ENCODE measurements at places on chromosomes 6 and 20.

GRCh38 chr6:169813969-169814368 lies 62.5 kb downstream of the ERMARD start:
- DNase-seq = no peak

DNA sequence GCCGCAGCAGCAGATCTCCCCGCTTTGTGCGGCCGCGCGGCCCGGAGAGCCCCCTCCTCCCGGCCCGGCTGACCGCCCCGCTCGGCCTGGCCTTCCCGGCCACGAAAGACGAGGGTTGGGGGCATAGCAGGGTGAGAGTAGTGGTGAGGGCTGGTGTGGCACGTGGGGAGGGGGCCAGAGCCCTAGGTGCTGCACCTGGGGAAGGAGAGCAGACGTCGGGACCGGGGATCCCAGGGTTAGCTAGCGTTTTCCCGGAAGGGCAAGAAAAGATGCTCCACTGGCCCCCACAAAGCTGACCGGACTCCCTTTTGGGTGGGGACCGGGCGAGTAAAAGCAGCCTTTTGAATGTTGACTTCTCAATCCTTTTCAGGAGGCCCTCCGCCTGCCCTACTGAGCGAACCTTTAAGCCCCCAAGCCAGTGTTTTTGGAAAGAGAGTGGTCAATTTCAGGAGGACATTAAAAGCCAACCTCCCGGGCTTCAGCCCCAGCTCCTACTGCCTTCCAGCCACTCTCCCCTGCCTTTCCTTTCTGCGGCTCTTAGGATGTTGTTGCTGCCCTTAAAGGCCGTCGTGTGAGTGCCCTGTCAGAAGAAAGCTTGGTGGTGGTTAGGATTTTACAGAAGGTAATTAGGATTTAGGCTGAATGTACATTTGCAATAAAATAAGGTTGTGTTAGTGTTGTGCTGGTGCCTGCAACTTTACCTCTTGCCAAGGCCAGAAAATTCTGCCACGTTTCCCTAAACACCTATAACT lies 648 bp upstream of the BACH2 start:
- DNase-seq = no peak

DNA sequence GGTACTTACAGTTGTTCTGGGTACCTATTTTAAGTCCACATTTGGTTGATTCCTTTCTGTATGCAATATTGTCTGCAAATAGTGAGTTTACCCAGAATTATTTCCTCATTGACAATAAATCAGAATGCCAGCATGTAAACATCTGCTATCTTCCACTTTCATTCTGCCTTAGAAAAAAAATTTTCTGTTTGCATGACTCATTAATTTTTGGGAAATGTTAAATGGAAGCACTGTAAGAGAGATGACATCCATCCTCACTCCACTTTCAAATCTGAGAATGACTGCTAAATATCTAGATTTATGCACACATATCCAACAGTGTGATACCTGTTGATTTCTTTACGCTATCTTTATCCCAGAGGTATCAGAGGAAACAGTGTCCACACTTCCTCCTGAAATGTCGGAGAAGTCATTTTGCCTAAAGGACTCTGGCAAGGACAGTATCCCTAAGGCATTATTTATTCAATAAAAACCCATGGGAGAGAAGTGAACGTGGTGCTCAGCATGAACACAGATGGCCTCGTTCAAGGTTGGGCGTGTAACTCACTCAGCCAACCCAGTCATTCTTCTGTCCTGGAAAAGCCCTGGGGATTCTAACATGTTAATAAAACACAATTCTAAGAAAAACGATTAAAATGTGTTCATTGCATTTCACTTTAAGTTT lies 780.9 kb downstream of the QKI start:
- no peak for DNase-seq

- DNase-seq = no peak
Measured at GRCh38 chr6:30441171-30441570, 48.1 kb upstream of the HLA-E start.

DNA sequence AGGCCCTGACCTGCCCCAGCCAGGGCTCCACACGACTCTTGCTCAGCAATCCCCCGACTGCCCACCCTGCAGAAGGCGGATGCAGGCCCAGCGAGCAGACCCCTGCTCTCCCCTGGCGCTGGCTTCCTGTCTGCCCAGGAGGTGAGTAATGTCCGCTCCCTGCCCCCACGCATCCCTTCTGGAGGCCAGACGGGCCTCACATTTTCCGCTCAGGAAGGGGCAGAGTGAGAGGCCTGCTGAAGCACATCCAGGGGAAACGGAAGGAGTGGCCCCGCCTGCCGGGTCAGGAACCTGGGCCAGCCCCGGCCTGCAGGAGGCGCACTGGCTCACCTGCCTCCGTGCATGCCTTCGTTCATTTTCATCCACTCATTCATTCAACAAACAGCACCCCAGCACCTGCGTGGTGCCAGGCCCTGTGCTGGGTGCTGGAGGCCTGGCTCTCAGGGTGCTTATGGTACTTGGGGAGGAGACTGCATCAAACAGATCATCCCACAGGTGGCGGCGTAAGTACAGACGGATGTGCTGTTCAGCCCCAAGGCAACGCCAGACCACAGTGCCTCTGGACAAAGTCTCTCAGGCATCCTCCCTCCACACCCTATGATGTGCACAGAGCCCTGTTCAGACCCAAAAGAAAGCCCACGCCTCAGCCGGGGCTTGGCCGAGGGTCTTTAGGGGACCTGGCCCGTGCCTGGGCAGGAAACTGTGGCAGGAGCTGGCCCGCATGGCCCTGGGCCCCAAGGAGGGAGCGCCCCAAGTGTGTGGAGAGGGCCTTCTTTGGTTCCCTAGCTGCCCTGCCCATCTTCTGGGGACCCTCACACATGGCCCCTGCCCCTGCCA lies 112.1 kb downstream of the ASXL1 start:
- peak; percentile 72 for DNase-seq

DNA sequence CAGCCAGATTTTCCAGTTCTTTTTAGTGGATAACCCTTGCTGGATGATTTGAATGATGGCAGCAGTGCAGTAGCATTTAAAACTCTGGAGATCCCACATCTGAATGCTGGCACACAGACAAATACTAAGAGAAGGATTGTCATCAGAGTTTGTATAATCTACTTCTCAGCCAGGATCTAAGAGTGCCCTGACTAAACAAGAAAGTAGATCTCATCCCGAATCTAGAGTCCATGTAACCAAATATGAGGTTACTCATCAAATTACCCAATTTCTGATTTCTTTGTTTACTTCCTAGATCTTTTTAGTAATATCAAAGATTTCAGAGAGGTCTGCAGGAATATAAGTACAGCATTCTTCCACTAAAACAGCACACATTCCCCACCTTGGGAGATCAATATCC lies 7.8 kb downstream of the TMC2 start:
- no peak for DNase-seq

- DNase-seq = no peak
Measured at GRCh38 chr6:2274981-2275891, 29.8 kb upstream of the GMDS start.

DNA sequence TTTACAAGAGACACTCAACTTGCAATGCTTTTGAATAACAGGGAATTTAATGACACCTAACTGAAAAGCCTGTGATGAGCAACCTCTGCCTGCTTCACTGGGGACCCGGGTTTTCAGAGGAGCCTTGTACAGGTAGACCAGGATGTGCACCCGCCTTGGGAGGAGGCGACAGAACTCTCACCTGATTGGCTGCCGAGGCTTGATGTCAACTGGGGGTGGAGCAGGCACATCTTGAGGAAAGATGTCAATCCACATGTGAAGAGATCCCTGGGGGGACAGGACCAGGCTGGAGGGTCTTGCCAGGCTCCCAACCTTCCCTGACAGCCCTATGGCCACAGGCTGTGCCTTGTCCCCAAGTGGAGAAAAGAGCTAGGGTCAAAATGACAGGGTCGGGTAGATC lies 19.8 kb downstream of the ERGIC3 start:
- DNase-seq = no peak

DNA sequence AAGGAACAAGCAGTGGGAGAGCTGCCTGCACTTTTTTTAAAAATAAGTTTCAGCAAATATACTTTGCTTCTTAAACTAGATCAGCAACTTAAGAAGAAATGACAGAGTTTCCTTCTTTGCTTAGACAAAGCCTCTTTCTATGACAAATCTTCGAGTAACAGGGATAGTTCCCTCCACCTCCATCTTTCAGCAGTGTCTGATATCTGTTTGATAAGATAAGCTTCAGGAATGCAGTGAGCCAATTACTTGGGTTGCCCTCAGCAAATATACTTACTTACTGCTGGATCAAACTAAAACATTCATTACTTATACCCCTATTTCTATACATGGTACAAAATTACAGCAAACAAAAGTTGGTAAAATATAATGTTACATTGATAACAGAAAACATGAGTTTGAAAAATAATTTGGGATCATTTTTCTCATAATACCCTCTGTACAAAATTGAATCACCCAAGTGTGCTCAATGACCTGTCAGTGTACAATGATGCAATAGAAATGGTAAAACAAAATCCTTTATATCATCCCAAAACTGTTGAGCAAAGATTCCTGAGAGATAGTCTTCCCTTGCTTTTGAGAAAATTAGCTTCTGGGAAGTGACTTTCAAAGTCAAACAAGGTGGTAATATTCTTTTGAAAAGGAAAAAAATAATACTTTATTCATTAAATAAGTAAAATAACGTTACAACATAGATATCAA lies 24.5 kb downstream of the FRK start:
- no peak for DNase-seq

DNA sequence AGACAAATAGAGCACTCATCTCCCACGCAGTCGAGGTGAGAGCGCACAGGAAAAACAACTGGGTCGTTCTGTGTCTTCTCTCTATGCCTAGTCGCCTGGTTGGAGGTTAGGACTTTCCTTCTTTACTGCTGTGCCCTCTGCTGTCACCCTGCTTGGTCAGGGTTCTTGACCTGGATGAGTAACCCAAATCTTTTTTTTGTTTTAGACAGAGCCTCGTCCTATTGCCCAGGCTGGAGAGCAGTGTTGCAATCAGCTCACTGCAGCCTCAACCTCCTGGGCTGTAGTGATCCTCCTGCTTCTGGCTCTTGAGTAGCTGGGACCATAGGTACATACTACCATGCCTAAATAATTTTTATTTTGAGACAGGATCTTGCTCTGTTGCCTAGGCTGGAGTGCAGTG lies 24.5 kb downstream of the PRPF6 start:
- DNase-seq = no peak

DNA sequence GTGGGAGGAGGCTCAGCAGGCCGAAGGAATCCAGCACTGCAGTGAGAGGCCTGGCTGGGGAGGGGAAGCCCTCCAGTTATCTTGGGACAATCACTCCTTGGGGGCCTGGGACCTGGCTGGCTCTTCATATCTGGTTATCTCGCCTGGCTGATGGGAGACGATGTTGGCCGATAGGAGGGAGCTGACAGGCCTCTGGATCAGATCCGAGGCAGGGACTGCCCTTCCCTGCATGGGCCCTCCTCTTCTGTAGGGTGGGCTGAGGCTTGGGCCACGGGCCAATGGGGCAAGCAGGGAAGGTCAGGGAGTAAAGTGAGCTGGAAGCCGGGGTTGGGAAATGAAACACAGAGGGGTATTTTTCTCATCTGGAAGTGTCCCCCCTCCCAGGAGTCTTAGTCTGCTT lies 25.2 kb downstream of the MANBAL start:
- DNase-seq = no peak

DNA sequence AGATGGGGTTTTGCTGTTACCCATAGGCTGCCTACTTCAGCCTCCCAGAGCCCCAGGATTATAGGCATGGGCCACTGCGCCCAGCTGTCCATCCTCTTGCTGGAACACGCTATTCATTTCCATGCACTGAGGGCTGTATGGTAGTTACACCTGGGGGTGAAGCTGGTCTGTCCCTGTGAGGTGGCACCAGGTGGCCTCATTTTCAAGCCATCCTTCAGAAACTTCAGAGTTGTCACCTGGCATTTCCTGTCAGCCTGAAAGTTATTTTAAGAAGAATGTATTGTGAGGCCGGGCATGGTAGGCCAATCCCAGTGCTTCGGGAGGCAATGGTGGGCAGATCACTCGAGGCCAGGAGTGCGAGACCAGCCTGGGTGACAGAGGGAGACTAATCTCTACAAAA lies 147.6 kb downstream of the DTNBP1 start:
- no peak for DNase-seq

DNA sequence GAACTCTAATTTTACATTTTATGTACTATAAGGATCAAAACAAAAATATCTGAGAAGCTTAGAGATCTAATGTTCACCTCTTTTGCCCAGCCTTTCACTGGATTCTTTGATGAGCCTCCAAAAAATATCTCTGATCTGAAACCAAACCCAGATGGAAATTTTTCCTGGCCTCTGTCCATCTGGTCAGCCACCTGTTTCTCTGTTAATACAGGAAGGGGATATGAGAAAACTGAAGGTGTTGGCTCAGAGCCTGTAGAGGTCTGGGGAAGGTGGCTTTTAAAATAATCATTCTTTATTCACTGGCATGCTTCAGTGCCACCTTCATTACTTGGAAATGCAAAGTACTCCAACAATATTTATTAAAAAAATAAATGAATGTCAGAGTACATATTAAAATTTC lies 8.5 kb upstream of the MCM3 start:
- no peak for DNase-seq

GRCh38 chr6:41294214-41294872 lies 7.9 kb upstream of the TREM1 start:
- DNase-seq = no peak

DNA sequence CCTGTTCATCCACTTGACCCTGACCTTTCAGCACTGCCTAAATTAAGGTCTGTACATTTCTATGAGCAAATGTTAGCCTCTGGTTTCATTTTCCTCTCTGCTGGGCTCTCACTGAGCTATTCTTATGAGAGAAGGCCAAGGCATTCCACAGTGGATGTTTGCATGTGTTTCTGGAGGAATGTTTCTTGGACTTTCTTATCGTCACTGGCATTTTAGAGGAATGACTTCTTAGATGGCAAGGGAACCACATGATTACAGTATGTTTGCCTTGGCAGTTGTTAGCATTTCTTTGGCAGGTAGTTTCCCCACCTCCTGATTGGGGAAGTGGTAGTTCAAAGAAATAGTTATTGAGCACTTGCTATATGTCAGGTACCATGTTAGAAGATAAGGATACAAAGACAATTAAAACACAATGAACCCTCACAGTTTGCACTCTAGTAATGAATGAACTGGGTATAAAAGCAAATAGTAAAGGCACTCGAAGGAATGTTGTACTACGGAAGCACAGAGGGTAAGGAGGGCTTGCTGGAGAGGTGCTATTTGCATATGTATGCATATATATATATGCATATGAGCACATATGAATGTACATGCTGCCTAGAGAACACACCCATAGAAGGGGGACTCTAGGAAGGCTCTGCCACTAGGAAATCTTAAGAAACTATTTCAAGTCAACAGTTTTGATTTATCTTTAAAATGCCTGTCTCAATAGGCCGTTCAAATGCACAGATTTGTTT lies 307.4 kb downstream of the EYA4 start:
- DNase-seq = no peak

- DNase-seq = no peak
Measured at GRCh38 chr6:1597121-1597744, 12.5 kb upstream of the FOXC1 start.

- no peak for DNase-seq
Measured at GRCh38 chr20:59565768-59566461, 38.4 kb upstream of the PHACTR3 start.

GRCh38 chr6:31717499-31718222 lies 2.5 kb downstream of the LY6G6D start:
- DNase-seq = no peak

DNA sequence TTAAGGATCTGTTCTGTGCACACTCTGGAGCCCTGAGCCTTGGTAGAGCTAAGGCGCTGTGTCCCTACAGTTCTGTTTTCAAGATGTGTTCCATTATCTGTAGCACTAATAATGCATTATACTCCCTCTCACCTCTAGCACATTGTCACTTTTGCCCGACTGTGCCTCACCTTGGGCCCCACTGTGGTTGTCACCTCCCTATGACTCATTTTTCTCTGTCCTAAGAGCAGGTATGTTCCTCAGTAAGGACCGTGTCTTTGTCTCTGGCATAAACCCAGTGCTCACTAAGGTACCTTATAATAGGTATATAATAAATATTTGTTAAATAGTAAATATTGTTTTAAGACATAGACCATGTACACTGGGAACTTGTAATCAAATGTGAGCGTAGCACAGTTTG lies 942.5 kb upstream of the CITED2 start:
- DNase-seq = no peak

Data from GM13977 (cell line).